ENCODE measurements at places on chromosomes 12 and 14.

DNA sequence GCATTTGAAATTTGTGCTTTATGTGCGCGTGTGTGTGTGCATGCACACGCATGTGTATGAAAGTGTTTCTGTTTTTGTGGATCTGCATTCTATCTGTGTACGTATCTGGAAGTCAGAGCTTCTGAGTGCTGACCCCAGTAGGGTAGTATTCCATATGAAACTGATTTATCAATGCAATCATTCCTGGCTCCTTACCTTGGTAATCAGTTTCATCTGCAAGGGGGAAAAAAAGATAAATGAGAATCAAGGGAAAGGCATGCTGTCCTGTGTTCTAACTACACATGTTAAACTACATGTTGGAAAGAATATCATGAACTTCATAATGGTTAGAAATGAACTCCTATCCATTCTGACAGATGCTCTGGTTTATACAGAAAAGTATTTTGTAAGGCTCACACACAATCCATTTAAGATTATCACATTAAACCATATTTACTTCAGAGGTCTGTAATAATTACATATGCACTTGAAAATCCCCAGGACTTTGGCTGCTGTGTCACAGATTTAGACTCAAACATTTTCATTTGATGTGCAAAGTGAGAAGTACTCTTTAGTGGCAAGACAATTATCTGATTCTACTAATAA lies 276.1 kb upstream of the LMO3 start:
- DNase-seq, result no peak

DNA sequence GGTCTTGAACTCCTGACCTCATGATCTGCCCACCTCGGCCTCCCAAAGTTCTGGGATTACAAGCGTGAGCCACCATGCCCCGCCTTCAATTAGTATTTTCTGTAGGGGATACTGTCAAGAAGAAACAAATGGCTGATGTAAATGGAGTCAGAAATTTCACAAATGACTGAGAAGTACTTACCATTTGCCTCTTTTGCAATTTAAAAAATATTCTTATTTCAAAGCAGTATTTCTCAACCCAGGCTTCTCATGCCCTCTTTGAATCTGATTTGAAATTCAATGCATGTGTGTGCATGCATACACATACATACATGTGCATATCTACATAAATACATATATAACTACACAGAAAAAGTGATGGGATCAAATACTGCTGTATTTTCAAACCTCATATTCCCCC lies 4.4 kb downstream of the PSMA6 start:
- DNase-seq, result no peak

DNA sequence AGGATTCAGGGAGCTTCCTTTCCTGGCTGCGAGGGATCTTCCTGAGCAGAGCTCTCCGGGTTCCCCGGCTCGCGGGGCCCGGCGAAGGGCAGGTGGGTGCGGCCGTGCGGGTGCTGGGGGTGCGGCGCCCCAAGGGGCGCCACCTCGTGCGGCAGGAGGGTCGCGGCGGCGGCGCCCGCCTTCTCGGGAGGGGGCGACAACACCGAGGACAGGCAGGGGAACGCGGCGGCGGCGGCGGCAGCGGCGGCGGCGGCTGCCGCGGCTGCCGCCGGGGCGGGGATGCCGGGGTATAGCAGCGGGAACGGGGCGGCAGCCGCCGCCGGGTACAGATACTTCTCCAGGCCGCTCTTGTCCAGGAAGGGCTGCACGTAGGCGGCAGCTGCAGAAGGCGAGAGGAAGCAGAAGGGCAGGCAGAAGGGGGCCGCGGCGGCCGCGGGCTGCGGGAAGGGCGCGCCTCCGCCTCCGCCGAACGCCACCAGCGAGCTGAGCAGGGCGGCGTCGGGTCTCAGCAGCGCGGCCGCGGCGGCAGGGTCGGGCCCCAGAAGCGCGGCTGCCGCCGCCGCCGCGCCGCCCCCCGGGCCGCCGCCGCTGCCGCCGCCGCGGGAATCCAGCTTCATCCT lies 2.7 kb downstream of the BHLHE41 start:
- DNase-seq, result no peak

DNA sequence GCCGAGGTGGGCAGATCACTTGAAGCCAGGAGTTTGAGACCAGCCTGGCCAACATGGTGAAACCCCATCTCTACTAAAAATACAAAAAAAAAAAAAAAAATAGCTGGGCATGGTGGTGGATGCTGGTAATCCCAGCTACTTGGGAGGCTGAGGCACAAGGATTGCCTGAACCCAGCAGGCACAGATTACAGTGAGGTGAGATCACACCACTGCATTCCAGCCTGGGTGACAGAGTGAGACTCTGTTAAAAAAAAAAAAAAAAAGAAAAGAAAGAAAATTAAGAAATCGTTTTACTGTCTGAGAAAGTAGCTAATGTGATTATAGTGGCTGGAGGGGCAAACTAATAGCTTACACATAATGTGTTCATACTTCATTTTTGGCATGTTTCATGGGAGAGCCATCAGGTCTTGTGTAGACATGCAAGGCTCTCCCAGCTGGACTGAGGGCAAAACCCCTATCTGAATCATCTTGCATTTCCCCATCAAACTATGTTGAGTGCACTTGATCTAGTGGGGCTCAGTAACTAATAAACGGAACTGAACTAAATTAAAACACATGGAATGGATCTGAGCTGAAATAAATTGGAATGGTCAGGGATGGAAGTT lies 16.2 kb downstream of the KIF21A start:
- DNase-seq, result no peak

- no peak for DNase-seq
Measured at GRCh38 chr12:54421175-54421878, 2.3 kb upstream of the ITGA5 start.

DNA sequence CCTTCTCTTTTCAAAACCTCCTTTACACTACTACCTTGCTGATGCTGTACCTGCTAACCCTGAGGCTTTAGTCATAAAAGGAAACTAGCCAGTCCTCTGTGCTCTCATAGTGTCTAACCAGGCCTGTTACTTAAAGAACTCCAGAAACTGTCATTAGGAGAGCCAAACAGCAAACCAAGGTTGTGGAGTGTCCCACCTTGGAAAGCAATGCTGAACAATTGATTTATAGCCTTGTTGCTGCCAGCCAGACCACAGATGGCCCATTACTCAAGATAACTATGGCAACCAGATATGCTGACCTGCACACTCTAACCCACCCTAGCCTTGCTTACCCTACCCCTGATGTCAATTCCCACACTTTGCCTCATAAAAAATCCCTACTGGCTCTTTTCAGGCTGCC lies 26.5 kb upstream of the BCAT1 start:
- DNase-seq, result no peak

DNA sequence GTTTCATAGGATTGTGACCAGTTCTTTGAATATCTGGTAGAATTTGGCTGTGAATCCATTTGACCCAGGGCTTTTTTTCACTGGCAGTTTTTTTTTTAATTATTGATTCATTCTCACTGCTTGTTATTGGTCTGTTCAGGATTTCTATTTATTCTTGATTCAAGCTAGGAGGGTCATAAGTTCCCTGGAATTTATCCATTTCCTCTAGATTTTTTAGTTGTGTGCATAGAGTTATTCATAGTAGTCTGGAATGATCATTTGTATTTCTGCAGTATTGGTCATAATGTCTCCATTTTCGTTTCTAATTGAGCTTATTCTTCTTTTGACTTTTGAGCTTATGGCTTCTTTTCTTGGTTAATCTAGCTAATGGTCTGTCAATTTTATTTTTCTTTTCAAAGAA lies 291.6 kb downstream of the AKAP6 start:
- DNase-seq, result no peak

DNA sequence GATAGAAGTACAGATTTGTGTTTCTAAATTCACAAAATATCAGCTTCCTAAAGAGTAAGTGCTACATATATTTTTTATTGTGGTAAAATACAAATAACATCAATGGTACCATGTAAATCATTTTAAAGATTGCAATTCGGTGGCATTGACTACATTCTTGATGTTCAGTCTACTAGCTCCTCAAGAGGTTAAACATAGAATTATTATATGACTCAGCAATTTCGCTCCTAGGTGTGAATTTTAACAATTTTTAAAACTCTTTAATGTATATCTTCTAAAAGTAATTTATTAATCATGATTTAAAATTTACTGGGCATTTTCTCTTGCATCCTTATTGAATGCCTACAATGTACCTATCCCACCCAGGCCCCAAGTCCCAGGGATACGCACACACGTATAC lies 29.8 kb upstream of the OAS1 start:
- DNase-seq, result no peak

DNA sequence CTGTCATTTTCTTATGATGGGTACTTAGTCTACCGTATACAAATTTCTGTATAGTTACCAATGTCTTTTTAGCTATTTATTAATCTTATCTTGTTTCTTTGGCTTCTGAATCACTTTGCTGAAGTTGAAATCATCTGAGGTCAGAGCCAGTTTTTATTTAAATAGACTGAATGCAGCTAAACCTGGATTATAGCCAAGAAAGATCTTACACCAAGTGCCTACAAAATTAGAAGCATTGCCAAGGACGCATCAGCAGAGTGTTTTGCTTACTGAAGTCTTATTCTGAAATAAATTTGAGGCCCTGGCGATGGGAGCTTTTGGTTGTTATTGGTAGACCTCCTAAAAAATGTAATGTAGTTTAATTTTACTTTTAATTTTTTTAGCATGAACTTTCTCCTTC lies 128.2 kb downstream of the RGS6 start:
- no peak for DNase-seq

DNA sequence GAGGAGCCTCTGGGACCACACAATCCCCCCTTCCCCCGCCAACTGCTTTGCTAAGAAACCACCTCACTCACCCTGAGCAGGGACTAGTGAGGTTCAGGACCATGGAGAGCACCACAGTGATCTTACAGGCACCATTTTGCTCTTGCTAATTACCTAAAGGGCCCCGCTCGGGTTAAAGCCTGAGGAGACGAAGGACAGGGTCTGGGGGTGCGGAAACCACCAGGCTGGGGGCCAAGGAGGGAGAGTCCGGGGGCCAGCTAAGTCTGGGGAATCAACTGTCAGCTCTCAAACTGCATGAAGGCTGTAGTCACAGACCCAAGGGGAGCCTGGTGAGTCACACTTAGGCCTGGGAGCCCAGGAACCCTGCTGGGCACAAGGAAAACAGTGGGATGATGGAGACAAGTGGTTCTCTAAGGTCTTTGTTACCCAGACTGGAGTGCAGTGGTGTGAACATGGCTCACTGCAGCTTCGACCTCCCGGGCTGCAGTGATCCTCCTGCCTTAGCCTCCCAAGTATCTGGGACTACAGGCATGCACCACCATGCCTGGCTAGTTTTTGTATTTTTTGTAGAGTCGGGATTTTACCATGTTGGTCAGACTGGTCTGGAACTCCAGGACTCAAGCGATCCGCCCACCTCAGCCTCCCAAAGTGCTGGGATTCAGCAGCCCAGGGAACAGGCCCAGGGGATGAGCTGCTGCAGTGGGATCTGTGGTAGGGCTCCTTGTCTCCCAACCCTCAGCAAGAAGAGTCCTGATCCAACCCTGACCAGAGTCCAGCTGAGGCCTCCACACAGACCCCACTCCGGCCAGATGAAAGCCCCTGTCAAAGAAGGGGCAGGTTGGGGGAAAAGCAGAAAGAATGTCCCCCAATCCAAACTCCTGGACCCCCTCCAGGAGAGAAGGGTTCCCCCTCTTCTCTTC lies 98.8 kb downstream of the CALM1 start:
- DNase-seq, result peak; percentile 84

- DNase-seq, result no peak
Measured at GRCh38 chr14:99775351-99775750, 17.9 kb upstream of the EML1 start.

GRCh38 chr12:9149372-9149771 lies 33.7 kb upstream of the A2M start:
- no peak for DNase-seq

DNA sequence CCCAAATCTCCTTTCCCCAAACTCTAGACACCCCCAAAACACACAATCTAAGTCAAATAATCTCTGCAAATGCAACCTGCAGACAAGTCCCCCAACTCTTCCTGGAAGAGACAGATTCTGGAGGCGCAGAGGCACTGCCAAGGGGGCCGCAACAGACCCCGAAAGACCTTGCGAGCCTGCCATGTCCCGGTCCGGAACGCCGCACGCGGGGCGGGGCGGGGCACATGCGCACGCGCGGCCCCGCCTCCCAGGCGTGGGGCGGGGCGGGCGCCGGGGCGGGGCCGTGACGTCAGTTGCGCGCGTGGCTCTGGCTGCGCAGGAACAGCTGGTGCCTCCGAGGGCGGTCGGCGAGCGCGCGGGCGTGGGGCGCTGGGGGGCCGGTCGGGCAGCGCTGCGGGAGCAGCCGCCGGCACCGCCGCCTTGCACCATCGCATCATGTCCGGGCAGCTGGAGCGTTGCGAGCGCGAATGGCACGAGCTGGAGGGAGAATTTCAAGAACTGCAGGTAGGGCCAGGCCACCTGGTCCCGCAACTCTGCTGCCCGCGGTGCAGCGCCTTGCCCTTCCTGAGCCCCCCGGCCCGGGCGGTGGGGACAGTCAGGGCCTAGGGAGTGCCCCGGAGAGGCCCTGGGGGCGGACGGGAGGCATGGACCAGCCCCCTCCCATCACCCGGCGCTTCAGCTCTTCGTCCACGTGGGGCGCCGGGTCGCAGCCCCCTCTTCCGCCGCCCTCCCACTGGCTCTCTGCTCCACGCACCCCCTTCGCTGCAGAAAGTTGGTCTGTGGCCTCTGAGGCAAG lies at the start of gene TMEM120B:
Gene TMEM120B (plus strand): TSS at position 292 of the 796 bp plus-strand sequence. CDS start 144 bp downstream, at position 436.
- peak; percentile 89 for DNase-seq

- DNase-seq, result no peak
Measured at GRCh38 chr12:95653771-95654546, 102.7 kb upstream of the USP44 start.

DNA sequence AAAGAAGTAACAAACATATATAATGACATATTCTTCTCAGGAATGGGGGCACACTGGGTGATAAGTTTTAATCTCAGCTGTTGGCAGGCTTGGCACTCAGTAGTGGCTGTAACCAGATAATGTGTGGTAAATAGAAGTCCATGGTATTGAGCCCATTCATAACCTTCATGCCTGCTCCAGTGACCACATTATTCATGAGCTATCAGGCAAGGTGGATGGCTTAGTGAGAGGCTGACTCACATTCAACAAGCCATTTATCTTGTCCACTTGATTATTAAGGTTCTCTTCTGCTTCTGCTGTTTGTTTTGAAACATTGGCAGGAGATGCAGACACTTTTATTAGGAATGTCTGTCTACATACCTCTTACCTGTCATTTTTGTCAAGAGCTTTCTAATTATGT lies 950.4 kb upstream of the LRFN5 start:
- no peak for DNase-seq

DNA sequence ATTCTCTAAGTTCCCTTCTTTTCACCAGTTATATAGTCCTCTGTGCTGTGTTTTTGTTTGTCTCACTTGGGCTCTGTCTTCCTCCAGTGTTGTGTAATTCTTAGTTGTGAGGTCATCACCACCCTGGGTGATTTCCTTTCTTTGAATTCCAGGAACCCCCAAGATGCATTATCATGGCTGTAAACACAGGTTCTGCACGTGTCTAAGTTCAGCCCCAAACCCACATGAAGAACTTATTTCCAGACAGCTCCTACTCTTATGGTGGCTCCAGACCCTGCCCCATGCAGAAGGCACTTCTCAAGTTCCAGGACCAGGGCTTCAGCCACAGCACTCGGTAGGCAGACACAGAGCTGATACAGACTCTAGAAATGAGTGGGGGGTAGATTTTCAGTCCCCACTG lies 560.5 kb downstream of the BCL11B start:
- no peak for DNase-seq

- no peak for DNase-seq
Measured at GRCh38 chr12:91103624-91104023, 7.7 kb downstream of the LUM start.

GRCh38 chr12:105321125-105321524 lies 9.4 kb upstream of the C12orf75 start:
- DNase-seq, result no peak

- peak; percentile 61 for DNase-seq
Measured at GRCh38 chr12:120224304-120225199, 23.6 kb upstream of the RPLP0 start.

Measured in testis (tissue), 5 donors.